ENCODE measurements at places on chromosomes 1 and 21.

GRCh38 chr1:228089519-228090380 is 7.2 kb downstream of the ARF1 start:
- DNase-seq, result no peak

DNA sequence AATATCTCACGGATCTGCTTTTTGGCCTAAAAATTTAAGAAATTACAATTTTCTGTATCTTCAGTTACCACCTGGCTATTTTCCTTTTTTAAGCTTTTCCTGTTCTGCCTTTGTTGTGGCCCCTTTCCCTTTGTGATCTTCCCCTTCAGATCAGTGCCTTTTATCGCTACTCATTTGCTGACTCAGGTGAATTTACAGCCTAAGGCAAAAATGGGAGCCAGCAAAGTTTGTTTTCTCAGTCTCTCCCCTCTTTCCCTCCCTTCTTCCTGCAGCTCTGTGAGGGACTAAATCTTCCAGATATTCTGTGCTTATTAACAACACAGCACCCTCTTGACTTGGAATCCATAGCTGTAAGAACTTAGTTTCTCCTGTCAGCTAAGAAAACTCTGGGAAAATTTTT is 5.3 kb upstream of the PRRC2C start:
- DNase-seq, result no peak

GRCh38 chr21:44462086-44462833 is 7.0 kb downstream of the LRRC3 start:
- no peak for DNase-seq

DNA sequence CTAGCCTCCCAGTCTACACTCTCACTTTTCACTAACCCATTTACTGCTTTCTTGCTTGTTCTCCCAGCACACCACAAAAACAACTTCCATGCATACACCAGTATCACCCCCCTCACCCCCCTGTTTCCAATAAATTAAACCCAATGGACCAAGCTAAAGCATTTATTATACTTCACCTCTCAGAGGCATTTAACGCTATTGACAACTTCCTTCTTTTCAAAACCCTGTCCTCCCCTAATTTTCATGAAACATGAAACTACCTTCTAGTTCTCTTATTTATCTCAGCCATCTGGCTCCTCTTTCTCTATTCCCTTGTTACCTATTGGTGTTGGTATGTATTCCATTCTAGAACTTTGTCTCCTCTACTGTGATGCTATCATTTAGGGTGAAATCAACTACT is 32.3 kb downstream of the PTPRC start:
- no peak for DNase-seq

DNA sequence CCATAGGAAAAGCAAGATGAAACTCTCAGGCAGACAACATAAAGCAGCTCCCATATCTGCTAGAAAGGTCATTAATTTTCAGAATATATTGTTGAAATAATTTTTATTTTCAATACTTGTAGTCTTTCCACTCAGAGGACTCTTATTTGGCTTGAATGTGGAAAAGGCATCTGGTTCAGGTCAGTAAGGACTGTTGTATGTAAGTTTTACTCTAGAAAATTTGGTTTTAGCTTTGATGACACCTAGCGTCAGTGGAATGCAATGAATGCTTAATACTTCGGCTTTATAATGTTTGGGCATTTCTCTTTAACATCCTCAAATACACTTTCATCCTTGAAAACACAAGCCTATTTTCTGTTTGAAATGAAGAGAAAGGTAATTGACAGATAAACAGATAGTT is 63.3 kb downstream of the LRRC40 start:
- DNase-seq, result no peak

- no peak for DNase-seq
These were observed 565 bp downstream of the WLS start for GRCh38 chr1:68231627-68232288.

DNA sequence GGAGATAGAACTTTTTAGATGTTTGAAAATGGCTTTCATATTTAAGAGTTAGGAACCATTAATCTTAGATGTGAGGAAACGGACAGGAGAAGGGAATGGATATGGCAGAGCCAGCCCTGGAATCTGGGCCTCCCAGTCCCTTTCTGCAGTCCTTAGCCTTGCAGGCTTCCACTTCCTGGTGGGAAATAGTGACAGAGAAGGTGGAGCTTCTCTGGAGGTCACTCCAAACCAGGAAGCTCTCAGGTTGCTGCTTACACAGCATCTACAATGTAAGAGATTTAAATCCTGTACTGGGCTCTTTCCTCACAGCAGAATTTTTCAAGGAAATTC is 2.5 kb downstream of the S100A11 start:
- no peak for DNase-seq

Data from CD4-positive, alpha-beta T cell treated with Interleukin-4 for 4 hours (primary cell).